Stimulated activated CD8-positive, alpha-beta memory T cell treated with anti-CD3 and anti-CD28 coated beads, Interleukin-15, amount 100 ng/mL, for 24 hours (primary cell): ENCODE measurements at places on chromosomes 7 and 10.
A peak's percentile ranks its signal among the peaks of the same experiment; 100 is the strongest.

DNA sequence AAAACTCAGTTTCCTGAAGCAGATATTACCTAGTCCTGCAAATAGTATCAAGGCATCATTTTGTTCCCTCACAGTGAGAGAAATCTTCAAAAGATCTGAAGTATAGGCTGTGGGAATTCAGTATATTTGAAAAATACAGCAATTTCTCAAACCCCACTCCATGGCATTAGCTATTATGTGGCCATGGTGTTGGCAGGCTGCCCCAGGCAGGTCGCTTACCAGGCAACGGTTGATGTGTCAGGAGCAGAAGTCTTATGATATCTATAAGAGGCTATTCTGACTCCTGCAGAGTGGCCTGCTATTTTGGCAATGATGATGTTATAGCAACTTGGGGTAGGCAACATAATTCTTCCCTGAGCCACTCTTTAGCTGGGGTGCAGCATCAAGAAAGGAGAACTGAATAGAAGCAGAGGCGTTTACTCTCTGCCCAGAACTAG, 187.9 kb downstream of the PLXDC2 start:
- DNase-seq = no peak

DNA sequence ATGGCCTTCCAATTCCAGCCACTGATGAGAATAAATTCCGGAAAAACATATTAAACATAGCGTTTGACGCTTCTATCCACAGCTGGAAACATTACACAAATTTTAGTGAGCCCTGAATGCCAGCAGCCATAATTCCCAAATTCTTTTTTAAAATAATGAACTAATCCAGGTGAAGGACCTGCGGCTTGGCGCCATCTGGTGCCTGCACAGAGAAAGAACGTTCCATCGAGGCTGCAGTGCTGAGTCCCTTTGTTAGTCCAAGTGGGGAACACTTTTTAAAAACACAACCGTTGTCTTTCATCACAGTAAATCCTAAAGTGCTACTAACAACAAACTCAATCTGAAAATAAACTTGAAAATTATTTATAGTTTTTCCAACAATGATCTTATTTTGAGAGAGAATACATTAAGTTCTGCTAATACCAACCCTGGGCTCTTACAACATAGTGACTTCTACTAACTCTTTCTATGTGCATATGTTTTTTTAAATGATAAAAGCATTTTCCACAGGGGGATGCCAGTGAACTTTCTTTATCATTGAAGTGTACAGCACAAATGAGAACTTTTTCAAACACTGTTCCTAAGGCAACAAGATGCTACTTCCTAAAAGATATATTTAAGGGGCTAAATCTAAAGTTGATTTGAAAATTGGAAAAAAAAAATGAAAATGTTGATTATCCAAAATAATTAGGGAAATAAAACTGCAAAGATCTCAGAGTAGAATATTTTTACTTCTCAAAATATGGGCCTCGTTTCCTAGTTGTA, 166.9 kb upstream of the RNF32 start:
- no peak for DNase-seq

DNA sequence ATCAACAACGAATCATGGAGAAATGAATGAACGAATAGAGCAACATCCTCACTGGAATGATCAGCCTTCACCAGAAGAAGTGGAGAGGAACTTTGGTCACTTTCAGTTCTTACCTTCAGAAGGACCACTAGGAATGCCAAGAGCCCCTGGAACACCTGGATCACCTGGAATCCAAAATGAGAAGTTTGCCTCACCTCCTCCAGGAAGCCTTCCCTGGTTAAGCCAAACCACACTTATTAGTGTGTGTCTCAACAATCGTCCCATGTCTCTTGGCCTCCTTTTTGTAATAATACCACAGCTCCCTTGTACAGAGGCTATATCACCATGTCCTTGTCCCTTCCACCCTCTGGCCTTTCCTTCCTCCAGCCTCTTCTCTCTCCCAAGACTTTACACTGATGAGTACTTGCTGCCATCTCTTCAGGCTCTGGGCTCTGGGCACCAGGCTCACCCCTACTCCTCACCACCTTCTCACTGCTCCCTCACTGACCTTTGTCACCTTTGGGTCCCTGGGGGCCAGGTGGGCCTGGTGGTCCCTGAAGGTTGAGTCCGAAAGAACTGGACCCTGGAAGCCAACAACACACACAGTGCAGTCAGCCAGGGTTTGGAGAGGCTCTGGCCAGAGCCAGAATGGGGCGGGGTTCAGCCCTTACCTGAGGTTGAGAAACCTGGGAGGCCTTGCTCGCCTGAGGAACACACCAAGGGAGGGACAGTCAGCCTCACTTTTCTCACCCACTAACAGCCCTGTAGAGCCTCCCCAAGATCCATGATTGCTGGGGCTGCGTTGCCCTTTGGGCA, 46.5 kb downstream of the COL17A1 start:
- DNase-seq = no peak

GRCh38 chr7:5696346-5697110, 84.9 kb downstream of the RNF216 start:
- no peak for DNase-seq

GRCh38 chr7:153152801-153153422, 393.4 kb downstream of the ACTR3B start:
- no peak for DNase-seq

GRCh38 chr7:149422914-149423301, 38.0 kb downstream of the ZNF777 start:
- peak; percentile 18 for DNase-seq

- no peak for DNase-seq
Observed at GRCh38 chr10:43448742-43449141, 11.8 kb downstream of the ZNF487 start.

GRCh38 chr10:43108951-43109350, 29.3 kb upstream of the CSGALNACT2 start:
- no peak for DNase-seq

GRCh38 chr10:24899571-24899970, 52.8 kb downstream of the PRTFDC1 start:
- DNase-seq = no peak

GRCh38 chr7:27161721-27162560, 3.4 kb downstream of the HOXA9 start:
- no peak for DNase-seq

DNA sequence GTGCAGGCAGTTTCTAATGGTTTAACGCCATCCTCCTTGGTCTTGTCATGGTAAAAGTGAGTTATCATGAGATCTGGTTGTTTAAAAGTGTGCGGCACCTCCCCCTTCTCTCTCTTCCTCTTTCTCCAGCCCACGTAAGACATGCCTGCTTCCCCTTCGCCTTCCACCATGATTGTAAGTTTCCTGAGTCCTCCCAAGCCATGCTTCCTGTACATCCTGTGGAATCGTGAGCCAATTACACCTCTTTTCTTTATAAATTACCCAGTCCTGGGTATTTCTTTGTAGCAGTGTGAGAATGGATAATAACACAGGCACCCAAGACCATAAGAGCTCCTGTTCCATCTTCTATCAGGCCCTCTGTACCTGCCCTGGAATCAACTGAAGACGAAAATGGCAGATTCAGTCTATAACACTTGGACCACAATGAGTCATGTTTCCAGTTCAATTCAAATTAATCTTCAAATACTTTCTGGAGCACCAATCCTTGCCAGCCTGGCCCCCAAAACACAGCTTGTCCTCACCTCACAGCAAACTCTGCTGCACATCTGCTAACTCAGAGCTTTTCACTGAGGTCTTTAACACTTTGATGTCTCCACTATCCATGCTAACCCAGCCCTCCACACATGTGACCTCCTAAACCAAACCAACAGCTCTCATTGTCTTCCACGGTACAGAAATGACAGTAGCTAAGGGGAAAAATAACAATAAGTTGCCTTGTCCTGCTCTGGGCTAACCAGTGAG, 73.2 kb downstream of the SFMBT2 start:
- no peak for DNase-seq

DNA sequence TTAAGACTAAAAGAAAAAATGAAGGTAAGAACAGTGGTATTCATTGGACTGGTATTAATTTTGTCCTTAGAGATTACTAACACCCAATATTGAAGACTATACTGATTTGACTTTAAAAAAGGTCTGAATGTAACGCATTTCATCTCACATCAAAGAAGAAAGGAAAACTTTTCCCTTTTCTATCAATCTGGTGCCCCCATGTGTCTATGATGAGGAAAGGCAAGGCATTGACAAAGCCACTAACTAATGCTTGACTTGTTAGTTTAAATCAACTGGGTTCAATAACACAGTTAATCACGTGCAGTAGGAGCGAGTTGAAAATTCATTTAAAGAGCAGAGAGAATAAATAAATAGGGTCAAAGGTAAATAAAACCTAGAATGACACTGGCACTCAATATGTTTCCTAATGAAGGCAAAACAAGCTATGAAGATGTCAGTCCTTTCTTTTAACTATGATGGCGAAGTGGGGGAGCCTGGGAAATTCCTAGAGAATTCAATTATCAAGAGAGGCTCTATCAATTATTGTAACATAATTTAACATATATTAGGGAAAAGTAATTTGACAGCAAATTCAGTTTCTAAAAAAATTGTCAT, 180.9 kb downstream of the ANK3 start:
- DNase-seq = no peak

DNA sequence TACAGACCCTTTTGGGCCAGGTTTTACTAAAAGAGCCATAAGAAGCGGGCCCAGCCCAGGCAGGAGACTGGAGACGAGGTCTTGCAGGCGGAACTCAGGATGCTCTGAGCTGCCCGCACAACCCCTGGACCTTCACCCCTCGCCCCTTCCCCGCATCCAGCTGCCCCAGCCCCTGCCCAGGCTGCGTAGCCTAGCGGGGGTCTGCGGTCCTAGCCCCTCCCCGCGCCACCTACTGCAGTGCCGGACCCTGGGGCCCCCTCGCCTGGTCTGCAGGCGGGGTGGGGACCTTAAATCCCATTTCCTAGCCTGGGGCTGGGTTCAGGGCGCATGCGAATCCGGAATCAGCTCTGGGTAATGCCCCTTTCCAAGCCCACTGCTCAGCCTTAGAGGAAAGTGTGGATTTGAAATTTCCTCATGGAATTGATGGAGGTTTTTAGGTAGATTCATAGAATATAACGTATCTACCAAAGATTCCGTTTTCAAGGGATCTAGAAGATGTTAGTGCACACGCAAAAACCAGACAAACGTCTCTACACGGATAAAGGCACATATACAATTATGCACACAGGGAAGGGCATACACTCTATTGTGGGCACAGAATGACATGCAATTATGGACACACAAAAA, 546 bp upstream of the HOXA3 start:
- DNase-seq = no peak
